ENCODE measurements at places on chromosomes 12 and 14. TPM values are rescaled to one million over a fixed set of nuclear protein-coding genes. Genes with fewer than 3 reads are reported as not detected.

DNA sequence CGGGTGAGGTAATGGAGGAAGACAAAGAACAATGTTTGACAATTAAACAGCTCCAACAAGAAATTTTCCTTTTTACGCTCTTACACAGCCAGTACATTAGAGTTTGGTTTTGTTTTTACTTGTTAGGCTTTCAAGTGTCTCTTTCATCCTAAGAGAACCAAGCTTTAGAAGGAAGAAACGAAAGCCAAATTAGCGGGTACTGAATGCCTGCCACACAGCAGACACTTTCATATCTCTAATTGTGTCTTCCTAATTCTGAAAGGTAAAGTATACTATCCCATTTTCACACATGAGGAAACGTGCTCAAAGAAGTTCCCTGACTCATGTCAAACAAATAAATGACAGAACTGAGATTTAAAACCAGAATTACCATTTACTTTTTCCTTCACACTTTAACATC lies 65.0 kb downstream of the CDK17 start:
- H3K4me1 ChIP-seq: peaks cover 29% of the 10 kb centered on the region
- H3K27ac ChIP-seq: peak overlapping the region; percentile 12
- H3K4me3 ChIP-seq: peak overlapping the region; percentile 51
- H3K27me3 ChIP-seq: no peaks in the 10 kb centered on the region
- H3K36me3 ChIP-seq: peaks cover 39% of the 10 kb centered on the region

C12orf54 gene
- total RNA-seq: not detected

DNA sequence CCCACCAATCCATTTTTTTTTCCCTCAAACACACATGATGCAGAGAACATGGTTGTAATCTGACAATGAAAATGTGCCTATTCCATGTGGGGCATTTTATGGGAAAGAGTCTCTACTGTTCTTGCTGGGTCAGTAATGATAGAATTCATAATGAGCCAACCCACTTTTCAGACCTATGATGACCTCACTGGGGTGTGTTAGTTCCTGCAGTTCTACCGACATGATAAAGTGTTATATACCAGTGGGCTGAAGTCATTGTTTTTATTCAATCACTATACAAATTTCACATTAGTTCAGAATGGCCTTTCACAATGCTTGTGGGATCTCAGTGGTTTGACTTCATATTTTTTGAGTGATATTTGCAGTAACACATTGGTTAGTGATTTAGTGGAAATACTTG lies 47.5 kb downstream of the PPFIBP1 start:
- no peaks in the 10 kb centered on the region for H3K36me3 ChIP-seq
- H3K4me3 ChIP-seq: no peak overlapping the region
- no peak overlapping the region for H3K27ac ChIP-seq
- no peak for DNase-seq

DNA sequence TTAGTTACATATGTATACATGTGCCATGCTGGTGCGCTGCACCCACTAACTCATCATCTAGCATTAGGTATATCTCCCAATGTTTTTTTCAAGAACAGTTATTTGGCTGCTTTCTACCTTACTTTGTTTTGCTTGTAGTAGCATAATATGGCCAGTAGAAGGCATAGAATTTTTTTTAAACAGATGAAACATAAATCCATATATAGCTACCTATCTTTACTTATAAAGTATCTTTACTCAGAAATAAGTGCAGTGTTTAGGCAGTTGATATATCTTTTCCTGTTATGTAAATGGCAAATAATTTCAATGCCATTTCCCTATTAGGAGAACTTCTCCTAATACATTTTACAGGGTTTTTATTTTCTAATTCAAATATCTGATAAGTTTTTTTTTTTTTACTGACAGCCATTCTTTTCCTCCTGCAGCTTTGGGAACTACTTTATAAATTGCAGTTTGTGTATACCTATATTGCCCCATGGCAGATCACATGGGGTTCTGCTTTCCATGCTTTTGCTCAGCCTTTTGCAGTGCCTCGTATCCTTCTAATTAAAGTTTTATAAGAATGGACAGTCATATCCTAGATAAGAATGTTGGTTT lies 143.1 kb downstream of the PCNX1 start:
- H3K4me3 ChIP-seq: no peak overlapping the region
- peaks cover 34% of the 10 kb centered on the region for H3K36me3 ChIP-seq
- no peaks in the 10 kb centered on the region for H3K27me3 ChIP-seq
- no peak overlapping the region for H3K27ac ChIP-seq
- H3K4me1 ChIP-seq: no peaks in the 10 kb centered on the region
- DNase-seq: no peak

- no peak overlapping the region for H3K4me3 ChIP-seq
- DNase-seq: no peak
- H3K27ac ChIP-seq: no peak overlapping the region
- no peaks in the 10 kb centered on the region for H3K27me3 ChIP-seq
- H3K36me3 ChIP-seq: no peaks in the 10 kb centered on the region
- no peaks in the 10 kb centered on the region for H3K4me1 ChIP-seq
These were observed 59.2 kb upstream of the TSPAN8 start for GRCh38 chr12:71216725-71217579.

GPR162 gene
- total RNA-seq: 0.21 TPM

GRCh38 chr12:54040148-54040494 lies 7.3 kb downstream of the HOXC5 start:
- no peak overlapping the region for H3K27ac ChIP-seq
- no peak overlapping the region for H3K4me3 ChIP-seq
- H3K4me1 ChIP-seq: peaks cover 5% of the 10 kb centered on the region

- H3K36me3 ChIP-seq: peaks cover 89% of the 10 kb centered on the region
- peaks cover 59% of the 10 kb centered on the region for H3K4me1 ChIP-seq
- no peak overlapping the region for H3K4me3 ChIP-seq
- DNase-seq: no peak
- H3K27me3 ChIP-seq: no peaks in the 10 kb centered on the region
- H3K27ac ChIP-seq: peak overlapping the region; percentile 87
These were observed 208.7 kb upstream of the BCL2L14 start for GRCh38 chr12:11861864-11862600.

- no peak overlapping the region for H3K27ac ChIP-seq
- no peaks in the 10 kb centered on the region for H3K36me3 ChIP-seq
- no peak overlapping the region for H3K4me3 ChIP-seq
These were observed 11.2 kb downstream of the ESRRB start for GRCh38 chr14:76386944-76387782.

DNA sequence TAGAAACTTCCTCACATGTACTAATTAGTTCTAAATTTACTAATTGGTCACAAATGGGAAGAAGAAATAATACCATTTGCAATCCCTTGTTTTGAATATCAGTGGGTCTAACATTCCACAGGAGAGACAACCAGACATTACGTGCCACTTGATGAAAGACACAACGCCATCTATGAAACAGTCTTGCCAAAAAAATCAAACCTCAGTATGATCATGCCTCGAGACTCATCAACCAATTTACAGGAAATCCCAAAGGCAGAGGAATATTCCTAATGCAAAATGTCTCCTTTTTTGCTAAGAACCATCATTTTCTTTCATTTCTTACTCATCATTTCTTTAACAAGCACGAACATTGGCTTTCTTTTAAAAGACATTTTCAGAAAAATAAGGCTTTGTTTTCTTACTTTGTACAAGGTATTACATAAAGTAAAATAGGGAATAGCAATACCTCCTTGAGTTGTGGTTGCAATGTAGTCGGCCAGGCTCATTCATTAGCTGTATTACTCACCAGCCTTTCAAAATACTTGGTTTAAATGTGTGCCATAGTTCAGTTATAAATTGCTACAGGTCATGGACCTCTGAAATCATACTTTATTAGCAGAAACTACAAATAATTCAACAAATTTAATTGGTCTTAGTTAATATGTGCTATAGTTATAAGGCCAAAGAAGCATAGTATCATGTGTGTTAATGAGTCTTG lies 436.2 kb upstream of the FLRT2 start:
- no peaks in the 10 kb centered on the region for H3K27me3 ChIP-seq
- no peak overlapping the region for H3K27ac ChIP-seq
- no peaks in the 10 kb centered on the region for H3K4me1 ChIP-seq
- no peak for DNase-seq
- no peak overlapping the region for H3K4me3 ChIP-seq
- no peaks in the 10 kb centered on the region for H3K36me3 ChIP-seq

- H3K36me3 ChIP-seq: no peaks in the 10 kb centered on the region
- DNase-seq: no peak
- no peaks in the 10 kb centered on the region for H3K4me1 ChIP-seq
These were observed 17.1 kb upstream of the MED13L start for GRCh38 chr12:116294454-116295165.

DNA sequence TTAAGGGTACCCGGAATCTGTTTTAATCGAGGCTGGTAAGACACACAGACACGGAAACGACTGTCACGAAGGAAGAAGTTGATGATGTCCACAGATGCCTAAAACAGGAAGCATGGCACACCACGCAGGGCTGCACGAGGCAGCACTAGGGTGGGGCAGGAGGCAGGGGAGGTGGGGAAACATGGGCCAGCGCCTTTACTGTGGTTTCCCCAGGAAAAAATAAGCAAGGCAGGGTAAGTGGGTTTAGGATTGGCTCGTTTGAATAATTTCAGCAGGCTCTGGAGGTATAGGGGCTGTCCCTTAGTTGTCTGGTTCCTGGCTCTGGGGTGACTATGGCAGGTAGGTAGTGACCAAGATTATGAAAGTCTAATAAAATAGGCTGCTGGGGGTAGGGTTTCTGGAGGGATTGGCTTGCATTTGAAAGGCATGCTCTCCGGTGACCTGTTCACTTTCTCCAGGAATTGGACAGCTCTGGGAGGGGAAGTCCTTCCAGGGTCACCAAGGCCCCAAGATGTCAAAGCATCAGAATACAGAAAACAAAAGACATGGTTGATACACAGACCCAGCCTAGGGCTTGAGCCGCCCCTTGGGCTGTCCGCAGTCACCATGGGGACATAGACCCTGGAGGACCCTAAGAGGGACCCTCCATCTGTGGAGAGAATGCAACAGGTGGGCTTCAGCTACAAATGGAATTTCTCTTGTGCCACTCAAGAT lies 35.3 kb downstream of the MAP1LC3B2 start:
- H3K27me3 ChIP-seq: peaks cover 2% of the 10 kb centered on the region
- H3K4me3 ChIP-seq: peak overlapping the region; percentile 75
- H3K27ac ChIP-seq: peak overlapping the region; percentile 84
- H3K36me3 ChIP-seq: peaks cover 6% of the 10 kb centered on the region
- H3K4me1 ChIP-seq: peaks cover 30% of the 10 kb centered on the region

DNA sequence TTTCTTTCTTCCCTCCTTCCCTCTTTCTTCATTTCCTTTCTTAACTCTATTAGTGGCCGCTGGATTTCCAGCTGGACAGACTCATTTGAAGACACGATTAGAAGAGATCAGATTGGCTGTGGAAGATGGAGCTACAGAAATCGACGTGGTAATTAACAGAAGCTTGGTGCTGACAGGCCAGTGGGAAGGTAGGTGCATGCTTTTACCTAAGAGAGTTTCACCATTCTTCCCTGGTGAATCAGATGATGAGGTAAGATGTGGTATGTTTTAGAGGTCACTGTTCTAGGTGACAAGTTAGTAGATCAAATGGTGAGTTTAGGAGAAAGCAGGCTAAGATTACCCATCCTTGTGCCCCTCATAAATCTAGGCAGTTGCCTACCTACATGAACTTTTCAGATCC lies 51.6 kb downstream of the DERA start:
- H3K27ac ChIP-seq: no peak overlapping the region
- H3K36me3 ChIP-seq: peaks cover 10% of the 10 kb centered on the region
- peaks cover 1% of the 10 kb centered on the region for H3K4me1 ChIP-seq
- no peaks in the 10 kb centered on the region for H3K27me3 ChIP-seq
- no peak overlapping the region for H3K4me3 ChIP-seq

GRCh38 chr14:36997843-36998242 lies 174.6 kb downstream of the SLC25A21 start:
- H3K4me1 ChIP-seq: no peaks in the 10 kb centered on the region
- no peak overlapping the region for H3K27ac ChIP-seq
- DNase-seq: no peak
- H3K27me3 ChIP-seq: no peaks in the 10 kb centered on the region
- no peak overlapping the region for H3K4me3 ChIP-seq
- H3K36me3 ChIP-seq: no peaks in the 10 kb centered on the region

DNA sequence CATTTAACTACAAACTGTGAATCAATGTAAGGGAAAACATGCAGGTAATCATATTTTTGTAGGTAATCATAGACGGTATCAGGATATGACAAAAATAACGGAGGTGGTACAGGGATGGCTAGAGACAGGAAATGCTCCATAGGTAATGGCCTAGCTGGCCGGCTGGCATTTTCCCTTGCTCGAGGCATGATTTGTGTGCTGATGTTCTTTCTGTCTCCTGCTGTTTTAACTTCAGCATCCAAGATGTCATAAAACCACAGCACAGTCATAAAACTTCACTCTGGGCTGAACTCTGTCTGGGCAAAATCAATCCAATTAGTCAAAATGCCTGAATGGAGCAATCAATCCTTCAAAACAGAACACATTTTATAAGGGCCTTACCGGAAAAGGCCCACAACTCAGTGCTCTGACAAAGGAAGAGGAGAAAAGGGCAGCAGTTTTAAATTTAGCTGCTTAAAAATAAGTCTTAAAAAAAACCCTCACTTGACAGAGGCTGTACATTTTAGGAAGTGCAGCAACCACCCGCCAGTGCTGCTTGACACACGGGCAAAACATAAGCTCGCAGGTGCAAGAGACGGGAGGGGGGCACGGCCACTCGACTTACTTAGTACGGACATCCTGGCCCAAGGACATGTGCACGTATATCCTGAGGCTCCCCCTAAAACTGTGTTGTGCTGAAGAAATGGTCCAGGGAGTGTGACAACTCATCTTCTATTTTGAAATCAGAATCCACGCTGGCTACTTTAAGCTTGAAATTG lies 40.5 kb upstream of the GPR68 start:
- no peak overlapping the region for H3K4me3 ChIP-seq
- no peak for DNase-seq

MSRB3 gene
- total RNA-seq: not detected

- no peak overlapping the region for H3K27ac ChIP-seq
- no peaks in the 10 kb centered on the region for H3K36me3 ChIP-seq
- no peaks in the 10 kb centered on the region for H3K4me1 ChIP-seq
- no peak overlapping the region for H3K4me3 ChIP-seq
- no peak for DNase-seq
These were observed 161.8 kb downstream of the TTC8 start for GRCh38 chr14:88986146-88986841.

DNA sequence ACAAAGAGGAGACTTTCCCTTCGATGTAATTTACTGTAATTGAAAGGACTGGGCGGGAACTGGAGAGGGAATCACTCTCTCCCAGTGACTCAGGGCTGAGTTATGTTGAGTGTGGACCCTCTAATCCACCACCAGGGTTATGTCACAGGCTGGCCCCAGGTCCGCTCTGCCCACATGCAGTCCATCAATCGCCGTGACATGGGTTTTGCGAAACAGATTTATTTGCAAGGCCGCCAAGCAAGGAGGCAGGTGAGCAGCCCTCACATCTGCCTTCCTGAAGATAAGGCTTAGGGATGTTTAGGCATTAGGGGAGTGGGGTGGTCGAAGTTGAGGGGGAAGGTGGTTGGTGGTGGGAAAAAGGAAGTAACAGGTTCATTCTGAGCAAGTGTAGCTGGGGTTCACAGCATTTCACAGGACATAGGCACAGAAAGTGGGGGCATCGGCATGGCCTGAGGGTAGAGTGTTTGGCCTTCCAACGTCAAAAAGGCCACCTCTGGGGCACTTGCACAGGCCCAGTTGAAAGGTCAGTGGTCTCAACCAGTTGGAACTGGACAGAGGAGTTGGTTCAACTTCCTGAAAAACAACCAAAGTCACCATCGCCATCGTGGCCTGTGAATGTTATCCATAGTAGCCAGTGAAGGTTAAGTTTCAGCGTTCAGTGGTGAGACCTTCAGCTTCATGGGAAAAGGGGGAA lies 66.9 kb downstream of the DNAH10 start:
- no peaks in the 10 kb centered on the region for H3K36me3 ChIP-seq
- peaks cover 9% of the 10 kb centered on the region for H3K27me3 ChIP-seq
- DNase-seq: no peak
- no peak overlapping the region for H3K4me3 ChIP-seq

CCDC38 gene
- total RNA-seq: not detected

B4GALNT3 gene
- total RNA-seq: 6.6 TPM

- H3K4me3 ChIP-seq: no peak overlapping the region
- H3K4me1 ChIP-seq: no peaks in the 10 kb centered on the region
- H3K36me3 ChIP-seq: no peaks in the 10 kb centered on the region
- H3K27ac ChIP-seq: no peak overlapping the region
- no peaks in the 10 kb centered on the region for H3K27me3 ChIP-seq
These were observed 47.2 kb downstream of the MYF5 start for GRCh38 chr12:80763874-80764273.
